ENCODE measurements at places on chromosomes 2 and 18.

DNA sequence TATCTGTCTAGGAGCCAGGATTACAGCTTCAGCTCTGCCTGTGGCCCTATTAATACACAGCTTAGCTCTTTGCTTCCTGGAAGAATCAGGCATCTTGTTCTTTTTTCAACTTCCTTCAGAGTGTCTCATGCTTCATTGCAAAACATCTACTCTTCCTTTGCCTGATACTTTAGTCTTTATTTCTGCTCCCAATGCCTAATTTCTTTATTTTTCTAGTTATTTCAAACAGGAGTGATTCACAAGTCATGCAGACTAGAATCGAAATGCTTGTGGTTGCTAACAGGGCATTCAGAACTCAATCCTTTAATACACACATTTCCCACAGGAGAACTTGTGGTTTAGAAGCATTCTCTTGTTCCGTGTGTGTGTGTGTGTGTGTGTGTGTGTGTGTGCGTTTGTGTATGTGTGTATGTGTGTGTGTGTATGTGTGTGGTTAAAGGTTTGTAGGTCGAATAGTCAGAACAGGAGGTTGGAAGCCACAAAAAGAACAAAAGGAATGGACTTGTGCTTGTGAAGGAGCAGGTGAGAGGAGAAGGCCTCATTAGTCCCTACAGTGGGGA, 28.3 kb upstream of the INSIG2 start:
- no peak for DNase-seq

- DNase-seq: no peak
Observed at GRCh38 chr2:149816756-149817551, 229.4 kb upstream of the MMADHC start.

- no peak for DNase-seq
Observed at GRCh38 chr2:158091647-158092046, 10.0 kb upstream of the UPP2 start.

- DNase-seq: no peak
Observed at GRCh38 chr18:22378672-22379282, 38.9 kb downstream of the CTAGE1 start.

- DNase-seq: no peak
Observed at GRCh38 chr2:233083782-233084181, 23.6 kb downstream of the INPP5D start.

DNA sequence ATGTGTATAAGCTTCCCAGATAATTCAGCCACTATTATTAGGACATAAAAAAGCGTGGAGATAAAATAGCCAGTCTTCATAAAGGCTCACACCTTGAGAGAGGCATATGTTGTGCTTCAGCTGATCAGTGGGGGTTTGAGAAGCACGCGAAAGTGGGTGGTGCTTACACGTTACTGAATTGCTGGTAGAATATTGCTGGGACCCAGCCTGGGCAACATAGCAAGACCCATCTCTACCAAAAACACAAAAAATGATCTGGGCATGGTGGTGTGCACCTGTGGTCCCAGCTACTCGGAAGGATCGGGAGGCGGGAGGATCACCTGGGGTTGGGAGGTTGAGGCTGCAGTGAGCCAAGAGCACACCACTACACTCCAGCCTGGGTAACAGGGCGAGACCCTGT, 74.9 kb upstream of the MBOAT2 start:
- DNase-seq: no peak

GRCh38 chr18:33201509-33201926, 239.0 kb downstream of the CCDC178 start:
- DNase-seq: no peak

- DNase-seq: no peak
Observed at GRCh38 chr2:171348056-171348455, 85.7 kb downstream of the METTL8 start.

DNA sequence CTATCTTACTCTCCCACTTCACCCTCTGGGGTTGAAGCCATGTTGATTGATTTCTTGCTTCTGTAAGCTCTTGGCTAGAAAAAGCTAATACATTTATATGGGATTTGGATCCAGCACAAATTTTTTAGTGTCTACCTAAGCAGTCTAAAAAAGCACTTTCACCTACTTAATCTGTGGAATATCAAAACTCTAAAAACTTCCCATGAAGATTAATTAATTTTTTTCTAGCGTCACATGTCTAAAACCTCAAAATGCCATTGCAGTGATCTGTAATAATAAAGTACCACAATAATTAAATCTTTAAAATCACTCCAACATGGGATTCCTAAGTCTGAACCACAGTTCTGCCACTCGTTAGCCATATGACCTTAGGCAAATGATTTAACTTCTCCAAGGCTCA, 180.1 kb downstream of the EN1 start:
- DNase-seq: no peak

GRCh38 chr2:647003-647560, 30.1 kb downstream of the TMEM18 start:
- no peak for DNase-seq

GRCh38 chr18:43648002-43648401, 370.7 kb upstream of the SYT4 start:
- no peak for DNase-seq

- no peak for DNase-seq
Observed at GRCh38 chr18:26511339-26512071, 36.8 kb downstream of the KCTD1 start.

DNA sequence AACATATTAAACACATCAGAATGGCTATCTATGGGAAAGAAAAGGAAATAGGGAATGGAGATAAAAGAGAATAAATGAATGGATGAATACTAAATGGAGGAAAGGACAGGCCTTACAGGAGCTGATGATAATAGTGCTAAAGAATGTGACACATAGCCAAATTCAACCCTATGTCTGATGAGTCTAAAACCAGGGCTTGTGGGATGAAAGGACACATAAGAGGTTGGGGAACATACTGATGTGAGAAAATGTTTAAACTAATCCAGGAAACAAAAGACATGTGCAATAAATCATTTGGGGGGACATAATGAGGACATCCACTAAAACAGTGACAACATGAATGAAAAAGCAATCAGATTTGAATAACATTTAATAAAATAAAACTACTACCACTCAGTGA, 120.0 kb downstream of the DYM start:
- no peak for DNase-seq
